Panc1 (cell line): ENCODE measurements at places on chromosomes 13 and 19.

GRCh38 chr19:47663911-47664771 lies 49.1 kb upstream of the EHD2 start:
- DNase-seq = no peak

DNA sequence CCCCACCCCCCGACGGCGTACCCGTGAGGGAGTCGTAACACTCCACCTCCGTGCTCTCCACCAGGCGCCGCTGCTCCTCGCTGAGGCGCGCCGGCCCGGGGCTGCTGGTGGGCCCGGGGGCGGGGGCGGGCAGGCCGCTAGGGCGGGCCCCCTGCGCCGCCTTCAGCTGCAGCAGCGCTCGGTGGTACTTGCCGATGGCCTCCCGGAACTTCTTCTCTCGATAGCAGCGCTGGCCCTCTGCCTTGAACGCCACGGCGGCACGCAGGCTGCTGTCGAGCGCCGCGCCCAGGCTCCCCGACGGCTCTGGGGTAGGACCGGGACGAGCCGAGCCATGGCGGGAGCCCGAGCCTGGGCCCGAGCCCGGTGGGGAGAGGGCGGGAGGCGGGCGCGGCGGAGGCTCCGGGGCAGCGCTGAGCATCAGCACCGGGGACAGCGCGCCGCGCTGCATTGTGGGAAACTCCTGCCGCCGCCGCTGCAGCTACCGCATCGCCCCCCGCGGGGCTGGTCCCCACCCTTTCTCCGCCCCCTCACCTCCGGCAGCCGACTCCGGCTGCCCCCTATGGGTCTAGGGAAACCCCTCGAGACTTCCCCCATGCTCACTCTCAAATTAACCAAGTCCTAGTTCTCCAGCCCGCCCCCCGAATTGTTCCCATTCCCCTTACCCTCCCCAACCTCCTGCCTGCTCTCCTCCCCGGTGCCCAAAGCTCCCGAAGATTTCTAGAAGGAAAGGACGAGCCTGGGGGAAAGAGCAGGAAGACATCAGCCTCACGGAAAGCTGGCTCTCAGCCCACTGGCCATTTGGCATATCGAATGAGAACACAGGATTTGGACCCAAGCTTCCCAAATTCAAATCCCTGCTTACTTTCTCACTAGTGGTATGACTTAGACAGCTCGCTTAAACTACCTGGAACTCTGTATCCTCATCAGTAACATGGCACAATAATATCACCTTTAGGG lies at the start of gene TTC9B:
TTC9B (minus strand) TSS at position 451 of the 957 bp plus-strand sequence; CDS start at position 448, 3 bp downstream.
- no peak for DNase-seq

DNA sequence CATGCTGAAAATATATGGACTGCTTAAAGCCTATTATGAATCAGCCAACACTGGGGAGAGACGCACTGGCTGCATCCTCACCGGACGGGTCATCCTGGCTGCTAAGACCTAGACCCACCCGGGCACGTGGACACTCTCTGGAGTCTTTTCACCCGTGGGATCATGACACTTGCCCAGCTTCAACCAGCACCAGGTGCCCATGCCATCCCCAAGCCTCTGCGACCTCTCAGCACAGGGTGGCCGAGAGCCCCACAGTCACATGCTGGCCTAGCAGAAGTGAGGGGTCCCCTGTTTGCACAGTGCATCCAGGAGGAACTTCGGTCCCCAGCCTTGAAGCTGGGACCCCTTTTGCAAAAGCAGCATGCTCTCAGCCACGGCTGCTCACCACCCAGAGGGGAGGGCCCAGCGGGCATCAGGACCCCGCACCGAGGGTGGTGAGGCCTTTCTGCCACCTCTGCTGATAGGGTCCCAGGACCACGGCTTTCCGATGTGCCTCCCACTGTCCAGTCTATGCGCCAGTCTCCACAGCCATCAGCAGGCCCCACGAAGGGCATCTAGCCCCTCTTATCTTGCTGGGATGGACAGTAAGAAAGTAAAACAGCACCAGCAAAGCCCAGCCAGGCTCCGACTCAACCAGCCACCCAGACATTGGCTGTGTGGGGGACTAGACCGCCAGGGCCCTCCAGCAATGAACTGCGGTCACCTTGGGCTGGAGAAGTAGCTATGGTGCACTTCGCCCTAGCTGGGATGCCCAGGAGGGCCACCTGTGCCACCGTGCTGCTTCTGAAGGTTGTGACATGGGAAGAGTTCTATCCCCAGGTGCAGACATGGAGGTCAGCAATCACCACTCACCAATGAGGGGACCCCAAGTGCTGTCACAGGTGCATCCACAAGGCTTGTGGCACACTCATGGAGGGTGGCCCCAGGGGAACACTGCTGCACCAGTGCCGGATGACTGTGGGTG lies 73.1 kb downstream of the CEBPG start:
- no peak for DNase-seq

GRCh38 chr13:98954313-98954712 lies 23.6 kb downstream of the DOCK9 start:
- DNase-seq = no peak

GRCh38 chr19:56053596-56053995 lies 67.0 kb downstream of the NLRP5 start:
- DNase-seq = no peak

GRCh38 chr19:1945899-1946298 lies 4.9 kb downstream of the CSNK1G2 start:
- DNase-seq = no peak

GRCh38 chr13:62033934-62034333 lies 618.3 kb upstream of the PCDH20 start:
- DNase-seq = no peak

GRCh38 chr13:94394723-94395122 lies 84.8 kb downstream of the DCT start:
- DNase-seq = no peak

DNA sequence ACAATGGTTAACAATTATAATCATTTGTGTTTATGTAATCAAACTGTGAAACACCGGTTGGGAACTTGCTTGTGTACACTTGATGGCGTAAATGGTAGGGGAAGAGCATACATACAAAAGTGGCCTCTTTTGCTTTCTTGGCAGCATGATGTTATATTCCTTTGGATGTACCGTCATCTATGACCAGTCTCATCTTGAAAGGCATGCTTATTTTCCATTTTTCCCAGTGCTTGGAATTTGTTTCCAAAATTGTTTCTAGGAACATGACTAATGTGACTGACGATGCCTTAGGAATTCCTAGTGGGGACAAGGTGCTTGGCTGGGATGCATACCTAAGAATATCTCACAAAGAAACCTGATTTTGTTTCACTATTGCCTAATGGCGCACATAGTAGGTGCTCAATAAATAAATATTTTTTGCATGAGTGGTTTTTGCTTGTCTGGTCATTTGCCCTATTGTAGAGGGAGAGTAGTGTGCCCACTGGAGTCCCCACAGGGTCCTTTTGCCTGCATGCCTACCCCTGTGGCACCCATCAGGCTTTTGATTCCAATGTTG lies 45.5 kb downstream of the SAE1 start:
- no peak for DNase-seq

GRCh38 chr13:98585398-98585754 lies 8.5 kb upstream of the STK24 start:
- DNase-seq = no peak

GRCh38 chr13:47621931-47622330 lies 379.1 kb downstream of the SUCLA2 start:
- no peak for DNase-seq

DNA sequence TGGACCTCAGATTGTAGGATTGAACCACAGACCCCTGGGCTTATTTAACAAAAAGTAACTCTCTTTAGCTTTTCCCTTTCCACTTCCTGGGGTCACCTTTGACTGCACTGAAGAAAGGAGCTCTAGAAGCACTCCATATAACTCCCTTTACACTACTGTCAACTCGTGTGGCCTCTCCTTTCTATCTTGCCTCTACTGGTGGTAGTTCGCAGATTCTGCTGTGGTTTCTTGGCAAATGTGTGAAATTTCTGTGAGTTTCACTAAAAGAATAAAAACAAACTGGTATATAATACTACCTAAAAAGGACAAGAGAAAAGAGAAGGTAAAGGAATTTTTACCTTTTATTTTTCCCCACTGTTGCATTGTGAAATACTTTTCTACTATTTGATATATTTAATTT lies 1298.1 kb downstream of the PCDH9 start:
- no peak for DNase-seq

- DNase-seq = no peak
These were observed 52.0 kb downstream of the RAB20 start for GRCh38 chr13:110509478-110509926.

GRCh38 chr13:90015565-90016507 lies 1331.7 kb upstream of the MIR17HG start:
- no peak for DNase-seq

DNA sequence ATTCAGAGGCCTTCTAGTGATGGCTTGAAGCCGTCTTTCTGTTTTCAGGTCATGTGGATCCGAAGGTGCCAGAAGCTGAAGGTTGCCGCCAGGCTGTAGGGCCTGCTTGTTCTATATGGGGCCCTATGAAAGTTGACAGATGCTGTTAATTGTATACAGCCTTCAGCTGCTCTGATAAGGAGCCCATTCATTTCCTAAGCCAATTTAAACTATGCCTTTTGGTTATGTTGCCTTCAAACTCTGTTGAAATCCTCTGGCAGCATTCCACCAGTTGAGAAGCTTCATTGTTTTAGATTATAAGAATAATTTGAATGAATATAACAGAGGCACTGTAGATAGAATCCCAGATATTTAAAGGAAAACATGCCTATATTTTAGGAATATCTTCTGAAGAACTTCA lies 34.4 kb downstream of the RAP2A start:
- no peak for DNase-seq

DNA sequence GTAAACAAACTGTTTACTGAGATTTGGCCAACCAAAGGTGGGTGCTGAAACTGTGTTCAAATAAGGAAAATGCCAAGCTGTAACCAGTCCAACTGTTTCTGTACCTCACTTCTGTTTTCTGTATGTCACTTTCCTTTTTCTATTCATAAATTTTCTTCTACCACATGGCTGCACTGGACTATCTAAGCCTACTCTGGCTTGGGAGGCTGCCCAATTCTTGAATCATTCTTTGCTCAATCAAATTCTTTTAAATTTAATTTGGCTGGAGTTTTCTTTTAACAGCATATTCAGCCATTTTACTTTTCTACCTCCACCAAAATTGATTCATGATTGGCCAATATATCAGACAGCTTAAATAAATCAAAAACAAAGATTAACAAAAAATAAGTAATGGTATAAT lies 1575.5 kb upstream of the SPRY2 start:
- DNase-seq = no peak

DNA sequence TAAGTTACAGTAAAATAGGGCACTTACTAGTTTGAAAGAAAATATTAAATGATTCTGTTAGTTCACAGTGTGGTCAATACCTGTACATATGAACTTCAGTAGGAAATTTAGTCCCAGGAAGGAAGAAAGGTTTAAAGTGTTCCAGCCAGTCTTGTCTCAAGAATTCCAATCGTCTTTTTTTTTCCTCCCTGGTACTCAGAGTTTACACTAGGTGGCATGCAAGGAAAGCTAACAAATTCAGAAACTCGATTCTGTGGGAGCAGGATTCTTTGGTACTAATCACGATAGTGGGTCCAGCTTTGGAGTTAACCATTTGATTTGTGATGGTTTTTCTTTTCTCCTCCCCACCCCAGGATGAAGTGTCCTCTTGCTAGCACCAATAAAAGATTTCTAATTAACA lies 43.6 kb downstream of the POLR1D start:
- no peak for DNase-seq

DNA sequence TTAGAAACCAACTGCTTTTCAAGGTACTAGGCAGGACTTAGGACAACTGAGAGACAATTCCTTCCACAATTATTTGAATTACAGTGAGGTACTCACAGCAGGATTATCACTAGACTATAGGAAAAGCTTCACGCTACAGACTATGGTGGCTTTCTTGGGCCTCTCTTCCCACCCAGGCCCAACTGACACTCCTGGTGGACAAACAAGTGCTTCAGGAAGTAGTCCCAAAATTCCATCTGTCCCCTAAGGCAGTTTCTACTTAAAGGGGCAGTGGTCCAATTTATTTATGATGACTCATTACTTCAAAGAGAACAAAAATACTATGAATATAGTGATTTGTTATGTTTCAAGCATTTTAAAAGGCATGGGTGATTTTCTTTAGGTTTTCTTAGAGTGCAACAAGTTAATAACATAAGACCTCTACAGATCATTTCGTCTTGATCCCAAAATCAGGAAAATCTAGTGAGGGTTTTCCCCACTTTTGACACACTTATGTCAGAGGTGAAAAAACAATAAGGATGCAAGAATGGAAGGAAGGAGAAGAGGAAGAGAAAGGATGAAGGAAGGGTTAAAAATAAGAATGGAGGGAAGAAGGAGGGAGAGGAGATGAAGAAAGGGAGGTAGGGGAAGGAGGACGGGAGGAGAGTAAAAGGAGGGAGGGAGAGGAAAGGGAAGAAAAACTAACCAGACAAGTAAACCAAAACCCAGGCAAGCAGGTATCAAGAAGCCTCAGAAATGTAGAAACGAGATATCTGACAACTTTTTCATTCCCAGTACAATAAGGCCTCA lies 100.7 kb downstream of the SERP2 start:
- no peak for DNase-seq

GRCh38 chr19:16224293-16225045 lies 26.8 kb downstream of the AP1M1 start:
- DNase-seq = no peak

DNA sequence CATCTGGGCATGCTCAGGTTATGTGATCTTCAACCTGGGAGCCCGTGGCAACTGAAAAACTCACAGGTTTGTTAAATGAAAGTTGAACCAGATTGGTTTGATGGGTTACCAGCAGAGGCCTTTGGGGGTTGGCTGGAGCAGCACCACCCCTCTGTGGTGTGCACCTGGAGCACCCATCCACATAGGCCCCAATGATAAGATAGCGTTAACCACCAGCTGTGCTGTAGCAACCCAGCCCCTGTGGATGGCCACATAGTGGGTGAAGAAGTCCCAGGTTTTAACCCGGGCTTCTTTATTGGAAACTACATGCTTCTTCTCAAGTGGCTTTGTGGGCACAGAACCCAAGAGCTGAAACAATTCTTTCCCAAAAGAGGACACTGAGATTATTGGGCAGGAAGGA lies 22.6 kb upstream of the MTIF3 start:
- no peak for DNase-seq

- DNase-seq = no peak
These were observed 89.2 kb downstream of the MZT1 start for GRCh38 chr13:72638059-72638815.

DNA sequence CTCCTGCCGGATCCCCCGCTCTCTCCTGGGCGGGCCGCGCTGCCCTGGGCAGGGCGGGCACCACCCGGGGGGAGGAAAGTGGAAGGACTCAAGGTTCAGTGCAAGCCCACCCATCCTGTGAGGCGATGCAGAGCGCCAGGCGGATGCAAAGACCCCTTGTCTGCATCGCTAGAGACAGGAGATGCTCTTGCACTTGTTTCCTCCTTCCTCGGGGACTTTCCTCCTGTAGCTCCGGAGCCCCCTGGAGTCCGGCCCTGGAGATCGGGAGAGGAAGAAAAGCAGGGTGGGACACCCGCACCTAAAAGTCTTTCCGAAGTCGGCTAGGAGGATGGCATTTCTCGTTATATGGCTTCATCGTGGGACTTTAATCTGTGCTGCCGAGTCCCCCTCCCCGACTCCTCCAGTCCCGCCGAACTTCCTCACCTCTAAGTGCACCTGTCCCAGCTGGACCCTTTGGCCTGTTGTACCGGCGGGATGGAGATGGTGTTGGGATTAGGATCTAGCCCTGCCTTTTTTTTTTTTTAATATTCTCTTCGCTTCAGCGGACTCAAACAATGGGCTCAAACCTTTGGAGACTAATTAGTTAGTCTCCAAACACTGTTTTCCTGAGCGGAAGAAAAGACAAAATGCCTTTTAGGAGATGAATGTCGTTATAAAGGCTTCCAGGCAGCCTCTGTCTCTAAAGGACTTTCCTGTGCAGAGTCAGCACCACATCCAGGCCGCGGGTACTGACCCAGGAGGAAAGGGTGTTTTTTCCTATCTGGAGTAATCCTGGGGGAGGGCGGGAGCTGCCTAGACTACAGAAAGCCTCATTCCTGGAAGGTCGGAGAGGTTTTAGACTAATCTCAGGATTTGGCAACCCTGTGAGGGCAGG lies 725 bp downstream of the FAM124A start:
- no peak for DNase-seq
